Tongue (tissue), 3 donors: ENCODE measurements at places on chromosomes 3 and 15. TPM values are rescaled to one million over a fixed set of nuclear protein-coding genes. Genes with fewer than 3 reads are reported as not detected.

Gene TRPM1
- total RNA-seq = not detected

Gene C3orf20
- total RNA-seq = not detected

Gene PCLAF
- total RNA-seq = 12.0 TPM

Gene DPH6
- 30.0 TPM for total RNA-seq

Gene TMEM115
- 30.4 TPM for total RNA-seq

Gene CYP19A1
- total RNA-seq = 3.0 TPM

Gene GOLGA6B
- total RNA-seq = 0.21 TPM

Gene CCR8
- 1.1 TPM for total RNA-seq

Gene ZNF660
- total RNA-seq = 3.4 TPM

Gene ARL14
- not detected for total RNA-seq

Gene GCSAM
- 0.41 TPM for total RNA-seq

Gene IRAK2
- total RNA-seq = 6.3 TPM

Gene IL17RB
- total RNA-seq = 1.0 TPM

Gene SATB1
- 50.3 TPM for total RNA-seq

Gene NSMCE3
- total RNA-seq = 12.7 TPM

Gene HTR3E
- not detected for total RNA-seq

Gene KBTBD13
- total RNA-seq = 2.6 TPM

Gene GPR160
- total RNA-seq = 1.3 TPM

Gene SKOR1
- total RNA-seq = 0.31 TPM

Gene TIGIT
- total RNA-seq = not detected

Gene MINDY4B
- total RNA-seq = not detected

Gene NPAP1
- not detected for total RNA-seq

Gene ABI3BP
- 88.9 TPM for total RNA-seq

Gene MORC1
- not detected for total RNA-seq

Gene NMNAT3
- 7.5 TPM for total RNA-seq
